ENCODE measurements at places on chromosomes 13 and 19.
A peak's percentile ranks its signal among the peaks of the same experiment; 100 is the strongest.

- no peak for DNase-seq
Observed at GRCh38 chr13:41274881-41275280, 11.5 kb upstream of the MTRF1 start.

DNA sequence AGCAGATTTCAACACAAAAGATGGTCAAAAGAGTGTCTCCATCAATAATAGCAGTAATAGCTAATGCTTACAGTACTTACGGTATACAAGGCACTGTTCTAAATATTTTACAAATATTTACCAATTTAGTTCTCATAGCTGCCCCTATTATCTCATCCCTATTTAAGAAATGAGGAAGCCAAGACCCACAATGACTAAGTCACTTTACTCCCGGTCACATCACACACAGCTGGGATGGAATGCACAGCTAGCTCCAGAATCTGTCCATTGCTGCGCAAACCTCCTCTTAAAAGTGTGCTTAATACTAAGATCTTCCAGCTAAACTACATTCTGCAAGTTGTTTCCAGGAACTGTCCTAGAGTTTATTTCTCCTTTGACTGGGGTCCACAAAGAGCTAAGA is 63.4 kb downstream of the RAP2A start:
- DNase-seq, result no peak

DNA sequence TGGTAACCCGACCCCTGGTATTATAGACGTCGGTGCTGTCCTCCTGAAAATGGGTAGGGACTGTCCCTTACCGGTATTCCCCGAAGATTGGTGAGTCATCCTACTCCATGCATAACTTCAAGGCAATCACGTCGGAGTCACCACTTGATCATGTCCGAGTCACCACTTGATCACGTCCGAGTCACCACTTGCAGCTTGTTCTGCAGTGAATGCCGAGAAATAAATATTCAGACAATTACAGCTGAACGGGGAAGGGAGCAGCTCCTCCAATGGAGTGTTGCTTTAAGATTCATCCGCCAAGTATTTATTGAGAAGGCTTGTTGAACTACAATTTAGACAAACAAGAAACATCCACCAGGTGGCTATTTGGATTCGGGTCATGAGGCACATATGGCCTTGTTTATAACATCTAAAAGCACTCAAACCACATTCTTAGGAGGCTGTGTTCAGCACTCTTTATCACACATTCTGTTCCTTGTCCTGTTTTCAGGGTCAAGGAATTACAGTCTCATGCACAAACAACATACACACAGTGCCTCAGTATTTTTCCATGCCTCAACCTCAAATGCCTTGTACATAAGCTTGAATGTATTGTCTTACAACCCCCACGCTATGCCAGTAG is 43.1 kb downstream of the ZNF726 start:
- no peak for DNase-seq

DNA sequence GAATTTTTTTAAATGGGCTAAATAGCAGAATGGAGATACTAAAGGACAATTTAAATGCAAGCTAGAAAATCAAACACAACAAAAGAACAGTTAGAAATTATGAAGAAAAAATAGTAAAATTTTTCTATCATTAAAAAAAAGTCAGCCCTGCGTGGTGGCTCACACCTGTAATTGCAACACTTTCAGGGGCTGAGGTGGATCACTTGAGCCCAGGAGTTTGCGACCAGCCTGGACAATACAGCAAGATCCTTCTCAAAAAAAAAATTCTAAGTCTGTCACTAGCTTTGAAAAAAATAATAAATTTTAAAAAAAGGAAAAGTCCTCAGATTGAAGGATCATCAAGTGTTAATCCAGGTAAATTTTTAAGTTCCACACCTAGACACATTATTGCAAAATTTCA is 7.7 kb downstream of the TUBGCP3 start:
- DNase-seq, result no peak

GRCh38 chr13:32910530-32910929 is 105.7 kb upstream of the KL start:
- no peak for DNase-seq

DNA sequence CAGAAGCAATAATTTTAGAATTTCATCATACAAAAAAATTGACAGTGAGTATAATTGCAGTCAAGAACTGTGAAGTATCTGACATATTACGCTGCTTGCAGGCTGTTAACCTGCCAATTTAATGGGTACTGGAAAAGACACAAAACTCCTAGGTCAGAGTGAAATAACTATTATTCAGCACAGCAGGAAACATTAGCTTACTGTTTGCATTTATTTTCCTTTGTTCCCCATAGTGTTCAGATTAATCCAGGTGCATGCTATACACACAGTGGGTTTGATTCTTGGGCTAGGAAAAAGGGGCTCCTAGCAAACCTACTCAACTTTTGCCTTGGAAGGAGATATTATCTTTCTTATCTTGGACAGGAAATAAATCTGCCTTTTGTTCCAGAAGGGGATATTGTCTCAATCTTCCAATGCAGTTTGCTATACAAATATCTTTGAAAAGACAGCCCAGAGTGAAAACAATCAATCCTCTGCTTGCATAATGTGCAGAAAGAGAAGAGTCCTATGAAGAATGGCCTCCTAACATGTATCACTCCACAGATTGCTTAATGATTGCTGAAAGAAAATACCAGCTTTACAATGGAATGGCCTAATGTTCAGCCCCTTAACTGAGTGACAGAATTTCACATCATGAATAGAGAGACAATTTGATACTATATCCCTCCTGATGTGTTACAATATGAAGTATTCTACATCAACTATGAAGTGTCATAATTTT is 443.4 kb downstream of the TBC1D4 start:
- DNase-seq, result no peak

- no peak for DNase-seq
Observed at GRCh38 chr19:11458236-11458900, 22.5 kb downstream of the ELAVL3 start.

DNA sequence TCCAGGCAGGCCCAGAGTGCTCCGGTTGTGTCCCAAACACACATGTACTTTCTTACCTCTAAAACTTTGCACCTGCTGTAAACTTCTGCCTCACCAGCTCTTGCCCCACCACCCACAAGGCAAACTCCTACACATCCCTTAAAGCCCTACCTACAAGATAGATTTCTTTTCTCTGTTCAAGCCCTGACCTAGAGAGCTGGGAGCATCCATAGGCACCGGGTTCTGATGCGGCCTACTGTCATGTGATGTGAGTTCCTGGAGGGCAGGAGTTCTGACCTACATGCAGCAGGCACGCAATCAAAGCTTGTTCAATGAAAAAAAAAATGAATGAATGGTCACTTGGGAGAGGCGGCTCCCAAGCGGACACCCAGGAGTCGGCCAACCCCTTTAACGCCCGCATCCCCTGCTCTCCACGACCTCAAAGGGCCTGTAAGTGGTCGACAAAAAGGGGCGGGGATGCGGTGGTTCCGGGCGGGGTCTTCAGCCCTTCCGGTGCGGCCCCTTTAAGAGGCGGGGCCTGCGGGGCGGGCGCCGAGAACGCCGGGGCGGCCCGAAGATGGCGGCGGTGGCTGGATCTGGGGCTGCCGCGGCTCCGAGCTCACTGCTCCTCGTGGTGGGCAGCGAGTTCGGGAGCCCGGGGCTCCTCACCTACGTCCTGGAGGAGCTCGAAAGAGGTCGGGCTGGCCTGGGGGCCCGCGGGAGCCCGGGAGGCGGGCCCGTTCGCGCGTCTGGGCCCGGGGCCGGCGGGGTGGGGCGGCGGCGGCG is at the start of gene MAP1S:
Gene MAP1S, plus strand, starts transcription at position 534 of the 765 bp plus-strand sequence. Its CDS starts 23 bp downstream, at position 557.
- peak; percentile 27 for DNase-seq

- DNase-seq, result no peak
Observed at GRCh38 chr13:73070451-73071098, 11.8 kb downstream of the KLF5 start.

DNA sequence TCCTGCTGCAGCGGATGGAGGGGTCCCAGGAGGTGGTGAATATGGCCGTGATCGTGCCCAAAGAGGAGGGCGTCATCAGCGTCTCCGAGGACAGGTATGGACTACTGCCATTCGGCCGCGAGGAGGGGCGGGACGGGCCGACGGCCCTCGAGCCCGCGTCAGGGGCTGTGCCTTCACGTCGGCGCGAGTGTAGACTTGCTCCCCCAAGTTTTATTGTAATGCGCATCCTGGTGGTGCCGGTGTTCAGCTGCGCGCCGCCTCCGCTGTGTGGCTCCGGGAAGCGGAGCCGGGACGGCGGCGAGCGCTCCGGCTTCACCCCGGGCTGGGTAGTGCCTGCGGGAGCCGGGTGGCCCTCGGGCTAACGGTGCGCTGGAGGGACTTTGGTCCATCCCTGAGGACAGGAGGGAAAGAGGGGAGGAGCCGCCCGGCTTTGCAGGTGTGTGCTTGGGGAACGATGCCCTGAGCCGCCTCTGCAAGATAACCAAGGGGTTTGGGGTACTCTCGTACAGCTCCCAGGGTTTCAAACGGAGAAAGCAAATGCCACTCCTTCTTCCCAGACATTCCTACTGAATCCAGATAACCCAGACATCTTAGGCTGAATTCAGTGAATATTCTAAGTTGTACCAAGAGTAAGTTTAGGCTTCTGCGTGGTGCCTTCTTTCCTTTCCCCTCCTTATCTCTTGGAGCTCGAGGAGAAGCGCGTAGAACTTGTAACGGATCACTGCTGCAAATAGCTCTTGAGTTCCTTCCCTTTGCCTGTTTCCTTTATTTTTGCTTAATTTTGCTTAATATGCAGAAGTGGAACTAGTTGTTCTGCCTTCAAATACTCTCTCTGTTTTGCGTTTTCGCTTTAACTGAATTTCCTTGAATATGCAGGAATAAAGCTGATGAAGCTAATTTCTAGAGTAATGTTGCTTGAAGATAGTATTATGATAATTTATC is 740 bp downstream of the WDFY2 start:
- peak; percentile 72 for DNase-seq

DNA sequence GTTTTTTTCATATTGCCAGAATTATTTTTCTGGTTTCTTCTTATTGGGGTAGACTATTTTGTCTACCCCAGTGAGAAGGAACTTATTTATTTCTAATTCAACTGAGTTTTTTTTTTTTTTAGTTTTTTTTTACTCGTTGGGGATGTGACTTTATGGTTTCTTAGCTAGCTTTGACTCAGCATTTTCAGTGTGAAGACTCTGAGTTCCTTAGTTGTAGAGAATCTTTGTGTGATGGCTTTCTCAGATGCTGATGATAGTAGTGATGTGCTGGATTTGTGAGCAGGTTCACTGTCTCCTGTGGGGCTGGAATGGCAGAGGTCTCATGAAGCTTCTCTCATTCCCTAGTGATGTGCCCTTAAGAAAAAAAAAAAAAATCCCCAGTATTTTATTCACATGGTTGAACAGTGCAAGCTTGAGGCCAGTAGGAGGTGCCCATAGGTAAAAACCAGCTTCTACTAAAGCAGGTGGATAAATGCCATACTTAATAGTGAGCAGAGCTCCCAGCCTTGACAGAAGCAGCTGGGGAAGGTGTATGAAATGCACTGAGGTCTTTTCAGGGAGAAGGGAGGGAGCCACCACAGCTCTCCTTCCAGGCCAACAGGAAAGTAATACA is 106.2 kb upstream of the KLF5 start:
- DNase-seq, result no peak

DNA sequence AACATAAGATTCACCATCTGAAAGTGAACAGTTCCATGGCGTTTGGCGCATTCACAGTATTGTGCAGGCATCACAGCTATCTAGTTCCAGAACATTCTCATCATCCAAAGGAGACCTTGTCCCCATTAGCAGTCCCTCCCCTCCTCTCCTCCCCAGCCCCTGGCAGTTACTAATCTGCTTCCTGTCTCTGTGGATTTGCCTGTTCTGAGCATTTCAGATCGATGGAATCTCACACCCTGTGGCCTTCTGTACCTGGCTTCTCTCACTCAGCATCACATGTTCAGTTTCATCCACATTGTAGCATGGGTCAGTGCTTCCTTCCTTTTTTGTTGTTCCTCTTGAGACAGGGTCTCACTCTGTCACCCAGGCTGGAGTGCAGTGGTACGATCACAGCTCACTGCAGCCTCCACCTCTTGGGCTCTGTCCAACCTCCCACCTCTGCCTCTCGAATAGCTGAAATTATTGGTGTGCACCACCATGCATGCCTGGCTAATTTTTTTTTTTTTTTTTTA is 34.6 kb downstream of the CRTC1 start:
- DNase-seq, result no peak

- DNase-seq, result peak; percentile 52
Observed at GRCh38 chr13:36432106-36432544, at the start of gene CCNA1. CCNA1 (plus strand) TSS chr13:36432495; CDS start chr13:36433057, 562 bp downstream.

DNA sequence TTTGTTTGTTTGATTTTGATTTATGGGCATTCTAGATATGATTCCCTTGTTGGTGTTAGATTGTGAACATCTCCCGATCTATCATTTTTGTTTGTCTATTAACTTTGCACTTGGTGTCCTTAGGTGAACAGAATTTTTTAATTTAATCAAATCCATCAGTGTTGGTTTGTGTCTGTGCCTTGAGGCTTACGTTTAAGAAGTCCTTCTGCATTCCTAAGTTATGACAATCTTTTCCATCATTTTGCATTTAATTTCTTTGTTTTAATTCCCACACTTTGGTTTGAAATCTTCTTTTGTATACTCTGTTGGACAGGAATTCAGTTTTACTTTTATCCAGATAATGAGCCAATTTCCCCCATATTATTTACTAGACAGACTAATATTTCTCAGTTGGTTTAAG is 421.7 kb downstream of the HS6ST3 start:
- no peak for DNase-seq

DNA sequence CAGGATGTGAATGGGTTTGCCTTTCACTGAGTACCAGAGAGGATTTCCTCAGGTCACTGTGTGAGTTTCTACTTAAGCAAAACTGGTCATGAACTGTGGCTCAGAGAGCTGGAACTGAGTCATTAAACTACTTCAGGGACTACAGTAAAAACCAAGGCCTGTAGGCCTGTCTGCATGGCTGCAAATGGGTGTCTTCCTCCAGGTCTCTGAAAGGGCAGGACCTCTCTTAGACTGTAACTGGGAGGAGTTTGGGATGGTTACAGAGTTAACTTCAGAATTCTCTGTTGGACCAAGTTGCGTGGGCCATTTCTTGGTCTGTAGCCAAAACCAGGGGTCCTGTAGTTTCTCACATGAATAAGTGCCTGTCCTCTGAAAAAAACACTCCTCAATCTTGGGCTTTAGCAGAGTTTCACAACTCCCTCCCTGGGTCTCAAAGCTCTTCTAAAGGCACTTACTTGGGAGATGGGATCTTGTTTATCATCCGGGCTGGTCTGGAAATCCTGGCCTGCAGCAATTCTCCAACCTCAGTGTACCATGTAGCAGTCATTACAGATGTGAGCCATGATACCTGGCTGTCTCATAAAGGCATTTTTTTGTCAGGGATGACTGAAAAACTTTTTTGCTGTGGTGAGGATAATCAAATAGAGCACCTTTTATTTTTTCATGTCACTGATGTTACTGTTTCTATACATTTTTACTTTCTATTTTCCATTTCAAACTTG is 19.7 kb downstream of the ZNF714 start:
- DNase-seq, result no peak

GRCh38 chr19:49953416-49953815 is 7.6 kb downstream of the SIGLEC11 start:
- DNase-seq, result no peak

GRCh38 chr13:32589471-32589870 is 3.2 kb downstream of the PDS5B start:
- no peak for DNase-seq

GRCh38 chr19:49971991-49972411 is 11.0 kb upstream of the SIGLEC11 start:
- no peak for DNase-seq

Measured in hypothalamus (tissue), 51 donors.